ENCODE measurements at places on chromosomes 1 and 21.

GRCh38 chr1:35470977-35471613, 86.1 kb downstream of the KIAA0319L start:
- no peak for DNase-seq

DNA sequence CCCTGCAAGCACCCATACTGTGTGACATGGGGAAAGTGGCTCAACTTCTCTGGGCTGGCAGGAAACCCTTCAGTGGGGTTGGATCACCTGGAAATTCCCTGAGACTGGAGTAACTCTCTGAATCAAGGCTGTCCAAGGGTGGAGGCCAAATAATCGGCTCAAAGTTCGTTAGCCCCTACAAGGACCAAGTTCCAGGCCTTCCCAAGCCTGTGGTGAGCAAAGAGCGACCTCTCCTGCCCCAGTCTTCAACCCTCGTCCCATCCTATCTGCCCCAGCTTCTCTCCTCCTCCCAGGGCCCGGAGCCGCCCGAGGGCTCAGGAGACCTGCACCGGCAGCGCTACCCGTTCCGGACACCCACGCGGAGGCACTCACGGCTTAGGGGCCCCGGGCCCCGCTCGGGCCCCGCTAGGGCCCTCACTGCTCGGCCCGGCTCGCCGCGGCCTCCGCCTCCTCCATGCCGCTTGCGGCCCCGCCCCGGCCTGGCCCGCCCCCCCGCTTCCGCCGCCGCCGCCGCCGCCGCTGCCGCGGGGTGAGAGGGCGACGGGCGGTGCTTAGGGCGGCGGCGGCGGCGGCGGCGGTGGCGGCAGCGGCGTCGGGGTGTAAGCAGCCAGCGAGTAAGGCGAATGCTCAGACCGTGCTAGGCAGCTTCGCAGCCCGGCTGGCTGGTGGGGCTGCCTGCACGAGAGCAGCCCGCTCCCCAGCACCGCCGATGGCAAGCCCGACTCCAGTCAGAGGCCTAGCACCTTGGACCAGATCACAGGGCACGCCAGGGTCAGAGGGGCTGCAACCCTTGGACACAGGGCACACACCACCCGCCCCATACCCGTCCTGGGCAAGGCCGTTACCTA, at the start of gene POMGNT1:
POMGNT1 (minus strand) TSS at position 471 of the 848 bp plus-strand sequence. CDS start 613 bp downstream, outside the sequence.
- no peak for DNase-seq

DNA sequence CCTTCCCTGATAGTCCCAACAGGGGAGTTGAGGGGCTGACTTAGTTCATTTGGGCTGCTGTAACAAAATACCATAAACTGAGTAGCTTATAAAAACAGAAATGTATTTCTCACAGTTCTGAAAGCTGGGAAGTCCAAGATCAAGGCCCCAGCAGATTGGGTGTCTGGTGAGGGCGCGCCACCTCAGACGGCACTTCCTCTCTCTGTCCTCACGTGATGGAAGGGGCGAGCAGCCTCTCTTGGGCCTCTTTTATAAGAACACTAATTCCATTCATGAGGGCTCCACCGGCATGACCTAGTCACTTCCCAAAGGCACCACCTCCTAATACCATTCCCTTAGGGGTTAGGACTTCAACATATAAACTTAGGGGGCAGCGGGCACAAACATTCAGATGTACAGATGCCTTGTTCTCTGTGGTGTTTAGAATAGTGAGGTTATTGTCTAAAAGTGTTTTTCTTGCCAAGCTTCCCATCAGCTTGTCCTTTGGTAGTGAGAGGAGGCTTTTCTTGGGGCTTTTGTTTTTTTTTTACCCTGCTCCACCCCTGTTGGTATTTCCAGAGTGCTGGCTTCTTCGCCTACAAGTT, 20.3 kb downstream of the NIPAL3 start:
- no peak for DNase-seq

GRCh38 chr1:113207457-113207856, 134.5 kb downstream of the LRIG2 start:
- DNase-seq = no peak

DNA sequence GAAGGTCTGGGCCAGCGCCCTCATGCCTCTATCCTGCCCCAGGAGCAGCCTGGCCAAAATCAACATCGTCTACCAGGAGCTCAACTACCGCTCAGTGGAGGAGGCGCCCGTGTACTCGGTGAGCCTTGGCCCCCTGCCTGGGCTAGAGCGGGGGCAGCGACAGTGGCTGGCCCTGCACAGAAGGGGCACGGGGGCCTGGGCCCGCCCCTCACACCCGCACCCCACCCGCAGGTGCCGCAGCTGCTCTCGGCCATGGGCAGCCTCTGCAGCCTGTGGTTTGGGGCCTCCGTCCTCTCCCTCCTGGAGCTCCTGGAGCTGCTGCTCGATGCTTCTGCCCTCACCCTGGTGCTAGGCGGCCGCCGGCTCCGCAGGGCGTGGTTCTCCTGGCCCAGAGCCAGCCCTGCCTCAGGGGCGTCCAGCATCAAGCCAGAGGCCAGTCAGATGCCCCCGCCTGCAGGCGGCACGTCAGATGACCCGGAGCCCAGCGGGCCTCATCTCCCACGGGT, 10.8 kb downstream of the SCNN1D start:
- no peak for DNase-seq

GRCh38 chr1:89548122-89548857, 23.7 kb downstream of the LRRC8B start:
- no peak for DNase-seq

- DNase-seq = no peak
Measured at GRCh38 chr1:113279776-113280391, 110.4 kb upstream of the MAGI3 start.

DNA sequence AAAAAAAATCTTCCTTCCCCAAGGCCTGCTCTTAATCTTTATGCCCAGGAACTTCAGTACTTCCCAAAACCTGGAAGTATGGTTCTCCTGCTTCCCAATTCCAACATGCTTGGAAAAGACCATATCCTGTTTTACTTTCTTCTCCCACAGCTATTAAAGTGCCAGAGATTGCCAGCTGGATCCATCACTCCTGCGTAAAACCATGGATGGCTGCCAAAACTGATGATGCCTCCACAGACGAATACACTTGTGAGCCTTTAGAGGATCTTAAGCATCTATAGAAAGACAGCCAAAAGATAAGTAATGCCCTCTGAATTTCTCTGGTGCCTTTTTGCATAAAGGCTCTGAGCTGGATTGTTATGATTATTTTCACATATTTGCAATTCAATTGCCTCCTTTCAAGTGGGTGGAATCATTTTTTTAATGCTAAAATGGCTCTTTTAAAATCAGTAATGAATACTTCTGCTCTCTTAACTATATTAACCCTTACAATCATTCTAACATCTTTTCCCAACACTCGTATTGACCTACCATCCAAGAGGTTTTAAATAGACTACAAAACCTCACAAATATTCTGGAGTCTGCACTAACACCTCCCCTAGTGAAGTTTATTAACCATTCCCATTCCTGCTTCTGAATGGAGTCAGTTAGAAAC, 1807.8 kb downstream of the BRINP3 start:
- no peak for DNase-seq

DNA sequence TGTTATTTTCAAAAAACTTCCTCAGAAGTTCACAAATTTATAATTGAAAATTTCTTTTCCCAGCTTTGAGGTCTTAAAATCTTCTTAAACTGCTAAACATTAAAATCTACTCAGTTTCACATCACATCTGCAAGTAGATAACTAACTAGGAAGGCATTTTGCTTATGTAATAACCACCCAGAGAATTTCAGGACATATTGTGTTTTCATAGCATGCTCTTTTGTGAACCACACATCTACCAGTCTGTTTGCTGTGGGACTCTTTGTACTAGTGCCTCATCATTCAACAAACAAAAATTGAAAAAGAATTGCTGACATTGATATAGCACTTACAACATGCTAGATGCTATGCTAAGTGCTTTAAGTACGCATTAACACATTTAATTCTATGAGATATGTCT, 31.6 kb upstream of the C1orf146 start:
- peak; percentile 24 for DNase-seq

GRCh38 chr1:91864017-91864700, 21.8 kb downstream of the TGFBR3 start:
- no peak for DNase-seq

- DNase-seq = no peak
Measured at GRCh38 chr1:223731133-223731770, 18.9 kb downstream of the CAPN2 start.

DNA sequence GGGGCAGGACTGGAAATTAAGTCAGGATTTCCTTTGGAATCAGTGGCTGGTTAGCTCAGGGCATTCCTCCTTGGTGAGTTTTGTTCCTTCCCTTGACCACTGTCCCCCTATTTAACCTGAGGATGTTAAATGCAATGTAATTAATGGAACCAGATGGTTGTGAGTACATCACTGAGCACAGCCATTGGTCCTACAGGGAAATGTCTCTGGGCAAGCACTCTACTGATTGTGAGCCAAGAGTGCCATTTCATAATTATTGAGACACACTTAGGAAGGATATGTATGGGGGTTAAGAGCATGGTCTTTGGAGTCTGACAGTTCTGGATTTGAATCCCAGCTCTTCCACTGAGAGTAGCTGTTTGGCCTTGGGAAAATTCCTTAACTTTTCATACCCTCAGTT, 74.4 kb downstream of the SPAG17 start:
- DNase-seq = no peak

DNA sequence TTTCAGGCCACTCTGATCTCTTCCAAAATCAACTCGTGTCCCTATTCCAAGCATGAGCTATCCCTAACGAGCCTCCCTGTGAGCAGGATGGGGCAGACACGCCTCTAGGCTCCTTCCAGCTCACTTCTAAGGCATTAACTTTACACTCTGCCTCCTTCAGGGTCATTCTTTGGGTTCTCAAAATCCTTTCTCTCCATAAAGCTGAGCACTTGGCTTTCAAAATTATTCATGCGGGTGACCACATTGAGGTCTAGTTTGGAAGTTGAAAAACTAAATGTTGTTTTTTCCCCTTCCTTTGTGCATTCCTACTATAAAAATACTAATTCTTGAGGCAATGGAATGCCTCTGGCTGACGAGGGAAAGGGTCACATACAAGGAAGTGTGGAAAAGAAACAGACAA, 33.5 kb upstream of the BMP8B start:
- no peak for DNase-seq

- no peak for DNase-seq
Measured at GRCh38 chr1:44591381-44591780, 82.9 kb downstream of the TMEM53 start.

- DNase-seq = no peak
Measured at GRCh38 chr1:20590306-20590777, 1.4 kb downstream of the CDA start.

DNA sequence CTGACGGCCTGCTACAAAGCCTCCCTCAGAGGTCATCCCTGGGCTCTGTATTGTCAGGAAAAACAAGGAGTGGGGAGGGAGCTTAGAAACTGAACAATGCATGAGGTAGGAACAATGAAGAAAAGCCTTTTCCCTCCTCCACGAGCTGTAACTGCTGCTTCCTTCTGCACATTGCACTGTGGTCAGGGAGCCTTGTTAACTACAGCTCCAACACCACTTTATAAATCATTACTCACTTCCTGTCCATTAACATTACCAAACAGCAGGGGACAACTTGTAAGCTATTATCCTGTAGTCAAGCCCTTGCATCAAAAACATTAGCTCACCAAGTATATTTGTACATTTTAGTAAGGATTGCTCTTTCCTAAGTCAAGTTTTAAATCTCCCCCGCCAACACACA, 336.0 kb upstream of the NR5A2 start:
- no peak for DNase-seq

DNA sequence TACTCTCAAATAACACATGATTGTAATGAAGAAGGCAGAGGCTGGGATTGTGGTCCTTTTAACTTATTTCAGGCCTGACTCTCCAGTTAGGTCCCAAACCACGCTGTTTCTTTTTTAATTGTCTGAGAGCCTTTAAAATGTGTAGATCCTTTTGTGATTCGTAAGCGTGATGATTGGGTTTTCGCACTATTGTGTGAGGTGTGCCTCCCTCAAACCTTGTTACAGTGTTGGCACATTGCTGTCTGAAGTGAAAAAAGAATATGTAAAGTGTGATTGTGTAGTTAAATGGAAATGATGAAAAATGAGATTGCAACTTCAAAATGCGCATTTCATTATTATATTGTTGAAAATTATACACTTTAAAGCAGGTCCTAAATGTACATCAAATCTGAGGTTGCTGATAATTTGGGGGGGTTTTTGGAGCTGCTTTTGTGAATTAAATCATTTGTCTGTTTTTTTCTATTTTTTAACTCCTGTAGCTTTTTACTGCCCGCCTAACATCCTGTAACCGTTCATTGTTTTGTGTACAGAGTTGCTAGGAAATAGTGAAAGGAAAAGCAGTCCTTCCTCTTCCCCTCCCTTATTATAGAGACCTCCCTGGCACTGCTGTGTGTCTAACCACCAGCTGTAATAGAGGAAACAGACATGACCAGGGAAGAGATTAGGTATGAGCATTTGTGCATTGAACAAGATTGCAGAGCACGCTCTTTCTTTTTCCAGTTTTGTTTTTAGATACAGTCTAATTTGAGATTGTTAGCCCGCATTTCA, 43.3 kb downstream of the IARS2 start:
- no peak for DNase-seq

- no peak for DNase-seq
Measured at GRCh38 chr1:221085701-221086375, 206.6 kb downstream of the HLX start.

DNA sequence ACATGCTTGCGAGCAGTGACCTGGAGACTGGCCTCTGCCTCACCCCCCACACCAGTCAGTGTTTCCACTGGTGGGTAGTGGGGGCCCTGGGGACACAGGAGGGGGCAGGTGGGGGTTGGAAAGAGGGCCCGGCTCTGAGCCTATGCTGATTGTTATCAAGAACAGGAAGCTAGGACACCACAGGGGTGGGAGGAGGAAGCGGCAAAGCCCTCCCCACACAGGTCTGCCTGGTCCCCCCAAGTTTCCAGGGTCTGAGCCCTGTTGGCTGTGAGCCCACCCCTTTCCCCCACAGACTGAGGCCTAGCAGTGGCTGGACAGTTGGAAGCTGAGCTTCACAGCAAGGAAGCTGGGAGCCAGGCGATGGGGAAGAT, 1.6 kb upstream of the PTPN7 start:
- no peak for DNase-seq

GRCh38 chr1:119866451-119866850, 29.9 kb downstream of the ADAM30 start:
- no peak for DNase-seq

GRCh38 chr21:38834725-38835124, 29.0 kb downstream of the ETS2 start:
- DNase-seq = no peak

DNA sequence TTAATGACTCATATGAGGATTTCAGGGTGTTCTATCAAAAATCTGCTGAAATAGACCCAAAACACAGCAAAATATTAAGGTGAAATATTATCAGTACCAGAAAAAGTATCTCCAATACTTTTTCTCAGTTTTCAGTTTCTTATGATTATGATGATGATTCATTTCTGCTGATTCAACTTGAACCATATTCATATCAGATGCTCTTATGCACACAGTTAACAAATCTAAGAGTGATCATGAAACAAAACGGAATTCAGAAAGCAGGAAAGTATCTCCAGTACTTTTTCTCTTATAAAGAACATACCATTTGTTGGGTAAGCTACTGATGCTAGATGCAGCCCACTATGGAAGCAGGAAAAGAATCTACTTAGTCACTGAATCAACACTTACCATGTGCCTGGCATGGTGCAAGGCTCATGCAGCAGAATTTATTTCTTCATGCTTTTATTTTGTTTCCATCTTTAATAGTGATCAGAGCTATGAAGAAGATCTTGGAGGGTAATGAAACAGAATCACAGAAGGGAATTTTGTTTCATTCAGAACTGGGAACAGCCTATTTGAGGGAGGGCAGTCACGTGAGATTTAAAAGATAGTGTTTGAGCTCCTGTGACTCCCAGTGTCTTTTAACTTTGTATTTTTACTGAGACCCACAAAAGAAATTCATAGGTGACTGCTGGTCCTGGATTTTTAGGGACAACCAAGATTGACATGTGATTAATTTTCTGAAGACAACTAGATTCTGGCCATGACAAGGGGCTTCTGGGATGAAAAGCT, 480.6 kb downstream of the SETD4 start:
- DNase-seq = no peak

- peak; percentile 78 for DNase-seq
Measured at GRCh38 chr1:59061876-59062275, 235.0 kb upstream of the FGGY start.
